ENCODE measurements at places on chromosomes 3 and 15. TPM values are rescaled to one million over a fixed set of nuclear protein-coding genes. Genes with fewer than 3 reads are reported as not detected.

Gene BRPF1
- 7.8 TPM for total RNA-seq

DNA sequence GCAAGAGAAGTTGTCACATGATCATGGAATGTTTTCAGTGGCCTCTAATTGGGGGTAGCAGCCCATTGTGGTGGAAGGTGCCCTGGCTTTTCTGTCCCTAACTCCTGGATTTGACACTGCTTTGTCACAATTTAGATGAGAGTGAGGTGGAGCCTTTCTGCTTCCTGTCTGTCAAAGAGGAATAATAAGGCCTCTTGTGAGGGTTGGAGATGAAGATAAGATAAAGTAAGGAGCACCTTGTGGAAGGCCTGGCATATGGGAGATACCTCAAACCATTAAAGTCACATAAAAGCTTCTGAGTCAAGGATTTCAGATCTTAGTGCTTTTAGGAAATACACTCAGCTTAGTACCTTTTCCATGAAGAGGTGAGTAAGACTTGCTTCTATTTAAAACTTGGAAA, 172.6 kb upstream of the FAM3D start:
- no peak for DNase-seq

- no peak for DNase-seq
Measured at GRCh38 chr15:44011238-44011854, 183.7 kb downstream of the FRMD5 start.

Gene GOLGA8T
- total RNA-seq: 0.52 TPM

Gene CPEB1
- 1.6 TPM for total RNA-seq

- DNase-seq: no peak
Measured at GRCh38 chr3:155629056-155629455, 115.8 kb downstream of the PLCH1 start.

Gene MB21D2
- total RNA-seq: 11.8 TPM

- no peak for DNase-seq
Measured at GRCh38 chr15:73918784-73919183, 7.5 kb upstream of the LOXL1 start.

DNA sequence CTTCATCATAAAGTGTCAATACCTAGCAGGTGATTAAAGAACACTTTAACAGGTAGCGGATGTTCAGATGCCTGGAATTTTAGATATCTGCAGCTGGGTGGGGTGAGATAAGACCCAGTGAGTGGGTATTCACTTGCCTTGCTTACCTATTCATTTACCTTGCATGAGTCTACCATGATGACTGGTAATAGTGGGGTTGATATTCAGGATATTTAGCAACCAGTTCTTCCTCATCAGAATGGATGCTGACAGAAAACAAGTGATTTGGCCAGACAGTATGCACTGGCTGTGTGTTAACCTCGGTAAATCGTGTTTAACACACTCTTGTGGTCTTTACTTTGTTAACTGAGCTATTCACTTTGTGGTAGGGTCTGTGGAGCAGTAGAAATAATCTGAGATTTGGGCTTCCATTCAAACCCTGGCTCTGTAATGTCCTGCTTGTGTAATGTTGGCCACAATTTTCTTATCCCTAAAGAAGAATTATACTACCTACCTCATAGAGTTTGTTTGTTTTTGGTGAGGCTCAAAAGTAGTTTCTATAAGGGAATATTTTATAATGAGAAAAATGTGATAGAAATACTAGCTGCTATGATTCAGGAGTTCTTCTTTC, 391.9 kb upstream of the TBL1XR1 start:
- DNase-seq: no peak

DNA sequence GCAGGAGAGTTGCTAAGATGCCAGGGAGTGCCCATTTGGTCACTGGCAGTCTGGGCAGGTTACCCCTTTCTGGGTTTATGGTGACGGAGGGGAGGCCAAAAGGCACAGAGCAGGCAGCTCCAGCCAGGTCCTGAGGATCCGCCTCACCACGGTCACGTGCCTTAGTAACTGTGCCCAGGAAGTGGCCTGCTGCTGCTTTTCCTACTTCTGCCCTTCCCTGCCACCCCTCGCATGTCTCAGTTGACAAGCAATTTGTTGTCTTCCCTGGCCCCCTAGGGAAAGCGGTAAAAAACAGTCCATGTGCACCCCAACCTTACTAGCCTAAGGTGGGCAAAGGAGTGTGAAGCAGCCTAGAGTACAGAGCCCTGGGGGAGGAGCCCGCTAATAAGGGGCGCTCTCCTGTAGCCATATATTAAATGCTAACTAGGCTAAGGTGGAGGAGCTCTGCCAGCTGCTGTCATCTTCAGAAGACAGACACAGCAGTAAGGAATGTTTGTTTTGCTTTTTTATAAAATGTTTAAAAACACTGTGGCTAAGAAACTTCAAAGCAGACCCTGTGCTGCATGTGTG, 9.1 kb upstream of the LIPH start:
- DNase-seq: no peak

DNA sequence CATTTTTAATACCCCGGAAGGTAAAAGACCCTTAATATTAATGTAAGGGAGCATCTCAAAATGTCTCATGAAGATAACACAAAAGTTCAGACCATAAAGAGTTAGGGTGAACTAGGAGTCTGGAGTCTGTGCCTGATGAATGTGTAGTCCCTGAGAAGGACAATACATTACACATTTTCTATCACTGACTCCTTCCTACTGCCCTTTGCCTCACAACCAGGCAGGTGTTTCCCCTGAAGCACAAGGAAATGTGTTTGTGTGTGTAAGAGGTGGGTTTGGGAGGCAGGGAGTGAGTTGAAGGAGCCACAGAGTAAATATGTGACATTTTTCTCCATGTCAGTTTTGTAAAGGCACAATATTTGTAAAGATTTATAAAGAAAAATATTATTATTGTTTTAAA, 59.1 kb downstream of the SSR3 start:
- no peak for DNase-seq

DNA sequence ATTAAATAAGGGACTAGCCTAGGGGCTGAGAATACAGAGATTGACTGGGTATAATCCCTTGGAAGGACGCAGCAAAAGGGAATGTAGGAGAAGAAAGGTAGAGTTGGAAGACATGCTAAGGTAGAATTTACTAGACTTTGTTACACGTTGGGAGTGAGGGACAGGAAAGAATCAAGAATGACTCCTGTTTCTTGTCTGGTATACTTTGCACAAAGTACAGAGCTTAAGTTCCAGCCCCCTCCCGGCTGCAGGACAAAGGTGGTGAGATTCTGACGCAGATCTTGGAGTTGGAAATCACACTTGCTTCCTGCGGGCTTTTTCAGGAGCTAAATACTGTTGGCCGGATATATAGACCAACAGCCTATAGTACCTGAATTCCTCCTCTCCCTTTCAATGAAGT, 895 bp downstream of the HYKK start:
- DNase-seq: no peak

DNA sequence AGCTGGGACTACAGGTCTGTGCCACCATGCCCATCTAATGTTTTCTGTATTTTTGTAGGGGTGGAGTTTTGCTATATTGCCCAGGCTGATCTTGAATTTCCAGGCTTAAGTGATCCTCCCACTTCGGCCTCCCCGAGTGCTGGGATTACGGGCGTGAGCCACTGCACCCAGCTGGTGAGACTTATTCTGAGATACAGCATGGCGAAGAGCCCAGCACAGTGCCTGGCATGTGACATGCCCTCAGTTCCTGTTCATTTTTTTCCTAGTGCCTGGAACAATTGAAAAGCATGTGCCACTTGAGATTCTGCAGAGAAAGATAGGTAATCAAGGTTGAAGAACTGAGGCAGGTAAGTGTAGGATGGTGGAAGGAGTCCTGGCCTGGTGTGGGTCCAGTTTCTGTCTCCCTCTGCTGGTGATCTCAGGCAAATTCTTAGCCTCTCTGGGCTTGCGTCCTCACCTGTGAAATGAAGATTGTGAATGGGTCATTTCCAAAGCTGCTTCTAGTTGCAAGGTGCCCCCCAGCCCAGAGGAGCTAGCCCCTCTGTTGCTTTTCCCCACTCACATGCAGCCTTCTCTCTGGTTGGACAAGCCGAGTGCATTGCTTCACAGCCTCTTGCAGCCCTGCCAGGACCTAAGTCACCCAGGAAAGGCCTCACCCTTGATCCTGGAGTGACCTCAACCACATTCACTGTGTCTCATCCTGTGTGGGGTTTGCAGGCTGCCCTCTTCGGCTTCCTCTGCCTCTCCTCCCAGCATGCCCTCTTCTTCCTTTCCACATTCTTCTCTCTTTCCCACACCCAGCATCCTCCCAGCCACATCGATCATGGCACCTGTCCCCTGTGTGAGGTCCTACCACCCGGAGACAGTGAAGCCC, 4.3 kb upstream of the RHCG start:
- DNase-seq: no peak

DNA sequence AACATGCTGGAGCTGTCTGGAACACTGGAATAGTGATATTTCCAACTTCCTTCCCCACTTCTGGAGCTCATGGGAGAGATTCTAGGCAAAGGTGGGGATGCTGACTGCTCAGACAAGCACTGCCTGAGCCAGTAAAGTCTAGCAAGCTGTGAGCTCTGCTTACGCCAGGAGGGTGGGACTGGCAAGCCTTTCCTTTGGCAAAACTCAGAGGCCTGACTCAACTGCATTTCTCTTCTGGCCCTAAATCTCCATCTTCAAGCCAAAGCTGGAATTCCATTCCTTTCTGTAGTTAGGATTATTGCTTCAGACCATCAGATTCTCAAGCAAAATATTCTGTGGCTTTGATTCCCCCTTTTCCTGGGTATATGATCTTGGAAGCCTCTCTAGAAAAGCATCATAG, 20.3 kb upstream of the EPB42 start:
- DNase-seq: no peak

DNA sequence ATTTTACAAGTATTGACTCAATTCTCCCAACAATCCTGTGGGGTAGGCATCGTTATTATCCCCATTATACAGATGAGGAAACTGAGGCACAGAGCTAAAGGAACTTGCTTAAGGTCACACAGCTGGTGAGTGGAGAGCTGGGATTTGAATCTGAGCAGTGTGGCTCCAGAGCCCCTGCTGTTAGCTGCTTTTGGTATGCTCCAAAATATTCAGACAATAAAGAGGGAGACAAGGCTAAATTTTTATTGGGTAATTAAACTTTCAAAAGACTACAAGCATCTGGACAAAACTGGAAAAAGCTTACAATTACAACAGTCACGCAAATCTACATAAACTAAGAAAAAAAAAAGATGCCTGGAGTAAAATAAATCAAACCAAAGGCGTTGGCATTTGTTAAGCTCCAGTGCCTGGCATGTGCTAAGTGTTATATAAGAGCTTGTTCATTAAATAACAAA, 27.7 kb downstream of the CCDC13 start:
- no peak for DNase-seq

Gene TMOD2
- 0.72 TPM for total RNA-seq

DNA sequence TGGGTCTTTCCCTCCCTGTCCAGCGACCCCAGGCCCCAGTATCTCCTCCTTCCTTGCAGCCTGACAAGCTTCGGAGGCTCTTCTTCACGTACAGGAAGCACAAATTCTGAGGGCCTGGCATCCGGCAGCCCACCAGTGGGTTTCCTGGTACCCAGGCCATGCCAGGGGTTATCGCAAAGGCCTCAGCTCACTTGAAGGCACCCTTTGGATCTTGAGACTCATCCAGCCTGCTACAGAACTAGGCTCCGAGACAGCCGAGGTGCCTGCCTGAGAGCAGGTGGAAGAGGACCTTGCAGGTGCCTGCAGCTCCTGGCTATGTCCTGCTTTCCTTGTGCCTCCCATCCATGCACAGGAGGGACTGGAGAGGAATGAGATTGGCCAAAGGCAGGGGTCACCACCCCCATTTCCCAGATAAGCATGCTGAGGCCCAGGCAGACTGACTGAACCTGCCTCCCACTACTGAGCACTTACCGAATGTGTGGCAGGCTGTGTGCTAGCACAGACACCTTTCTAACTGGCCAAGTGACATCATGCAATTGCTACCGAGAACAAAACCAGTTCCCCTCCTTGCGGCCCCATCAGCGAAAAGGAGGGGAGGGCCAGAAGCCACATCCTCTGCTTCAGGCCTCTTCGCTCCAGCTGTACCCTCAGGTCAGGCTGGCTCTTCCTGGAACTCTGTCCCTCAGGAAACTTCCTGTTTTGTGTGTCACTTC, 11.2 kb downstream of the SH2D7 start:
- no peak for DNase-seq

DNA sequence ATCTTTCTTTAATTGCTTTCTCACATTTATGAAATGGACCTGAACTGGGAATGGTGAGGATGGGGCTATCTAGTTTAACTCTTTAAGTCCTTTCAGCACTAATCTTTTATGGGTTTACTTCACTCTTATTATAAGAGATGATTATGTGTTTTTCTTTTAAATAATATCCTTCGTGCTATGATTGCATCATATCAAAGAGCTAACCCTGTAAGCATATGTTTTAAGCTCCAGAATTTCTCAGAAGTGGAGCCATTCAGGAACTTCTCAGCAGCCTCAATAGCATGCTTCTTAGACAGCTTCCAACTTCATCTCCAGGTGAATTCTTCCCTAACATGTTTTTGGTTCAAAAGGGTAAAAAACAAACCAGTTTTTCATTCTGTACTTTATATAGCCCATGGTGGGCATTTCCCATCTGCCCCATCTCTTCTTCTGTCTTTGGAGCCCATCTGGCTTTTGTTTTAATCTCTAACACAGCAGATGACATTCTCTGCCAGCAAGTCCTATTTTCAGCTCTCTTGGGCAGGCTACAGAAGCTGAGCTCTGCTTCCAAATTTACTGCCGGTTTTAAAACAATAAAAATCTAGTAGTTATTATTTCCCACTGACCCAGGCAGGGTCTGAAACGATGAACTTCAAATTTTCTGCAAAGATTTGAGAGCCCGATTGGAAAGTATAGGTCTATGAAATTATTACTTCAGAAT, 26.8 kb upstream of the IL1RAP start:
- DNase-seq: no peak

DNA sequence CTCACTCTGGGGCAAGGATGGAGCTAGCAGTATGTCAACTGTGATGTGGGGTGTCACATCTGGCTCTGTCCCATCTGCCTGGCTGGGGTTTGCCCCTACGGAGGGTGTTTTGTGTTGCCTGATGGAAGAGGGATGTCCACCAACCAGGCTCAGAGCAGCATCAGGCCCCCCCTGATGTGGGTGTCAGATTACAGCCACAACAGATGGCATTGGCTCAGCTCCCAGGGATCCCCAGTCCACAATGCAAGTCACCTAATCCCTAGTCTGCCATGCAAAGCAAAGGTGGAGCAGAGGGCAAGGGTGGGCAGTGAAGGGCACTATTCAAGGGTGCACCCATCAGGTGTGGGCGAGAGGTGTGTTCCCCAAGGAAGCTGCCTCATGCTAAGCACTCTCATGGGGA, 48.9 kb upstream of the AMOTL2 start:
- no peak for DNase-seq

DNA sequence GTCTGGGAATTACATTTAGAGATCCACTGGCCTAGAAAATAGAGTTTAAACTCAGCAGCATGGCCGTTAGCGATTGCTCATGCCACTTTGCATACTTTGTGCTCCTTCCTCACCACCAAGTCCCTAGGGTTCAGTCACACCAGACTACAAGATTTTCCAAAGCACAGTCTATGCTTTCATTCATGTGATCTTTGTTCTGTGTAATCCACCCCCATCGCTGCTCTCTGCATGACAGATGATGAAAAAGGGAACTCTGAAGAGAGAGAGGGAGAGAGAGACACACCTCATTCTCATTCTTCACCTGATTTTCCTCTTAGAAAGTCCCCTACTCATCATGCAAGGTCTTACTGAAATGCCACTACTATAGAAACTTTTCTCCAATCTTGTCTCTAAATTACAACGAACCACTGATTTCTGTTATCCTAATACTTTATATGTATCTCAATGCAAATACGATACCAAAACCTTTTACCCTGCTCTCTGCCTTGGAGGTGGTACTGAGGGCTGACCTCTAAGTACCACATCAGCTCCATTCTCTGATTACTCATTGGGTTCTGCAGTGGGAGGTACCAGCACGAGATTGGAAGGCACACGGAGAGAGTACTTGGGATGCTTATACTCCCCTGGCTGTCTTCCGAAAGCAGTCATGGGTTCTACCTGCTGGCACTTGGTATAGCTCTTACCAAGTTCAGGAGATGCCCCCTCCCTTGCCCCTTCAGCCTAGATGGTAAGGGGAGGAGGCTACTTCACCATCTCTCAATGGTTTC, 1.1 kb upstream of the PARP15 start:
- DNase-seq: no peak
